ENCODE measurements at places on chromosomes 4 and X.

- no peak for DNase-seq
Measured at GRCh38 chrX:63551856-63552255, 200.7 kb upstream of the SPIN4 start.

DNA sequence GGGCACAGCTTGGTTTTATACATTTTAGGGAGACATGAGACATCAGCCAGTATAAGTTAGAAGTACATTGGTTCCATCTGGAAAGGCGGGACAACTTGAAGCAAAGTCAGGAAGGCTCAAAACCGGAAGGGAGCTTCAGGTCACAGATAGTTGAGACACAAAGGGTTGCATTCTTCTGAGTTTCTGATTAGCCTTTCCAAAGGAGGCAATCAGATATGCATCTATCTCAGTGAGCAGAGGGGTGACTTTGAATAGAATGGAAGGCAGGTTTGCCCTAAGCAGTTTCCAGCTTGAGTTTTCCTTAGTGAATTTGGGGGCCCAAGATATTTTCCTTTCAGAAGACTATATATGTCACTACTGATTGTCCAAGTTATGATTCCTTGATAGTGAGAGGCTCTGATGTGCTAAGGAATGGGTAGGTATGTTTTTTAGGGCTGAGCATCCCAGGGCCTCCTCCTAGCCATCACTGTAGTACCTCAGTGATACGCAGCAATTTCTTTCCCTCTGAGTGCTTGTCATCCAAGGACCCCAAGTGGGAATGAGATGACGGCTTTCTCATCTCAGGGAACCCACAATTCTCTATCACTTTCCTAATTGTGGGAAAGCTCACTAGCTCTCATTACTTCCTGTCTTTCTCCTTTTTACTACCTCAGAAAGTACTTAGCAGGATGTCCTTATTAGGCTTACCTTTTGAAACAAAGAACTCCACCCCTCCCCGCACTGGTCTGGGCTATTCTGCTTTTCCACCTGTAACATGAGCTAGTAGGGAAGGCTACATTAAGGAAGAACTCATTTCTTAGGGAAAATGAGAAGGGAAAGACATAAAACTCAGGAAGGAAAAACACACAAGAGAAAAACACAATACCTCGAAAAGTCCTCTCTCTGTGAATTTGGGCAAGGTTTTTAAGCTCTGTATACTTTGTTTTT is 632.7 kb downstream of the RAPGEF2 start:
- no peak for DNase-seq

DNA sequence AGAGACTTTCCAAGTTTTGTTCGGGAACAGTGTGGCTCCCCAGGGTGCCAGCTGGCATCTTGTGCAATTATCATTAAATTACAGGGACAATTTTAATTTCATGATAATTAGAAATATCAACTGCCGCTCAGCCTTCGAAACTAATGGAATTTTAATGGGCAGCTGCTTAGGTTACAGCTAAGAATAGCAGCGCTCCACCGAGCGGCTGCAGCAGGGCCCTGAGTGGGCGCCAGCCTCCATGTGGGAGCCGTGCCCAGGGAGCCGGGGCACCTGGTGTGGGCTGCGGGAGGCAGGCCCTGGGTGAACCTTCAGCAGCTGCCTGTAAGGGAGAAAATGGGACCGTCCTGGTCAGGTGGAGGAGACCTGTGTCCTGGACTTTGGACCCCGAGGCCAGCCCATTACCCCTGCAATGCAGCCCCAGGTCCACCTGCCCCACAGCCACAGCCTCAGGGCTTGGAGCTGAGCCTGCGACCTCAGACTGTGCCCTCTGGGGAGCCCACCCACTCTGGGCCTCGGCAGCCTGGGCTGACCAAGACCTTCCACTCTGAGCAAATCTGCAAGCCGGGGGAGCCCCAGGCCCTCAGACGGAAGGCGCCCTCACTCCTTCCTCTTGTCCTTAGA is 21.1 kb downstream of the MSANTD1 start:
- DNase-seq, result no peak

DNA sequence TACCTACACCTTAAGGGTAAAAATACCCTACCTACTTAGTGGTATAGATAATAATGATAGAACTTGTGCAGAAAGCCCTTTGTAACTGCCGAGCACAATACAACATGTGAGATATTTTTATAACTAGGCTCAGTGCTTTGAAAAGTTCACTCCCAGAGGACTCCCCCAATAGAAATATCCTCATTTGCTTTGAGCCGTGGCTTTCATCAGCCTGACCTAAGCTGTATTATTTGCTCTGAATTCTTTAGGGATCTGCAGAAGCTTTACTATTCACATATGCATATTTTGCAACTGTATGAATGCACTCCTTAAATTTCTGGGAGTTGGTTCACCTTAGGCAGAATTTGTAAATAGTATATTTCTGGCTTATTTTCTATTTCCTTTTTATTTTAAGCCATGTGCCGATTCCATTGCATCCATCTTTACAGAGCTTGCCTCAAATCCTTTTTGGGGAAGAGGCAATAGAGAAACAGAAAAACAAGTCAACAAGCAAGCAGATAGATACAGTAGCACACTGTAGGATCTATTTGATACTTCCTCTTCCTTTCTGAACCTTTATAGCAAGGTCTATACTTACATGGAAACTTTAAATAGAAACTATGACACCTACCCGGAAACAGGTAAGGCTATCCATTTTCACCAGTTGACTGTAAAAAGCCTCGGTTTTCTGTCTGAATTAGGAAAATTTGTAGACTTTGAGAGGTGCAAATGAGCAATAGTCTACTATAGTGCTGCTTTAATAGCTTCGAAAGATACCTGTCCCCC is 242.5 kb upstream of the VCX3A start:
- no peak for DNase-seq

DNA sequence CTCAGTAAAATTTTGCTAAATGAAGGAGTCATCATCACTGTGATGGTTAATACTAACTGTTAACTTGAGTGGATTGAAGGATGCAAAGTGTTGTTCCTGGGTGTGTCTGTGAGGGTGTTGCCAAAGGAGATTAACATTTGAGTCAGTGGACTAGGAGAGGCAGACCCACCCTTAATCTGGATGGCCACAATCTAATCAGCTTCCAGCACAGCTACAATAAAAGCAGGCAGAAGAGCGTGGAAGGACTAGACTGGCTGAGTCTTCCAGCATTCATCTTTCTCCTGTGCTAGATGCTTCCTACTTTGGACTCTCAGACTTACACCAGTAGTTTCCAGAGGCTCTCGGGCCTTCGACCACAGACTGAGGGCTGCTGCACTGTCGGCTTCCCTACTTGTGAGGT is 21.3 kb upstream of the WDR44 start:
- no peak for DNase-seq

GRCh38 chr4:64146030-64146429 is 263.2 kb downstream of the TECRL start:
- DNase-seq, result no peak

GRCh38 chrX:123967497-123967896 is 6.0 kb downstream of the STAG2 start:
- no peak for DNase-seq

GRCh38 chr4:87985097-87985886 is 9.8 kb downstream of the SPP1 start:
- no peak for DNase-seq

DNA sequence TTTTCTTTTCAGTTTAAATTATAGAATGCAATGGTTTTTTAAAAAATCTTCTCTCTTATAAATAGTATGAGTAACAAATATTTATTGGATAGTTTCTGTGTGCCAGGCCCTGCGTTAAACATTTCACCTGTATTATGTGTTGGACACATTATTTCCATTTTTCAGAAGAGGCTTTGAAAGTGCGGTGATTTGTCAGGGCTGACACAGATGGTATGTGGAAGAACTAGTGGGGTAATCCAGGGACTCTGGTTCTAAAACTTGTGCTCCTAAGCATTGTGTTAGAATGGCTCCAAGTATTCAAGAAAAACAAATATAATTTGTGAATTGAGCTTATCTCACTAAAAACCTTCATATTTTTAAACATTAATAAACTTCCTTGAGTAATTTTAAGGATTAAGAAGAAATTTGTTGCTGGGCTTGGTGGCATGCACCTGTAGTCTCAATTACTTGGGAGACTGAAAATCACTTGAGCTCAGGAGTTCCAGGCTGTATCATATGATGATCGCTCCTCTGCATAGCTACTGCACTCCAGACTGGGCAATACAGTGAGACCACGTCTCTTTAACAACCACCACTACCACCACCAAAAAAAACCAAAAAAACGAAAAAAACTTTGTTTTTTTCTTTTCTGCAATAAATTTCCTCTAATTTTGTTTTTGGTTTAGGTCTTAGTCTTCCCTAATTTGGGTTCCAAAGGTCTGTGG is 40.0 kb downstream of the RAPGEF2 start:
- no peak for DNase-seq

- no peak for DNase-seq
Measured at GRCh38 chr4:172809319-172809718, 359.3 kb upstream of the GALNT7 start.

DNA sequence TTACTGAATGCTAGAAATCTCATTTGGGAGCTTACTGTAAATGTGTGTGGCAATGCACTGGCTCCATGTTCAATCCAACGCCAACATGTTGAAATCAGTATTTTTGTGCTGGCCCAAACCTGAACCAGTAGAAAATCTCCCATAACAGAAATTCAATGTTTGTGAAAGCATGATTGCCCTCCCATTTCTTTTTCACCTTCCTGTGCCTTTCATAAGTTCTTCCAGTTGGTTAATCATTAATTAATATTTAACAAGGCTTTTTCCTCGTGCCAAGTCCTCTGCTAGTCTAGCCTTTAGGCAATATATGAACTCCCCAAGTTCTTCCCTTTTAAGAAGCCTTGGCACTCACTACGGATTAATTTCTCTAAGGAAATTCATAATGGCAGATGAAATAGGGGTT is 1.3 kb upstream of the PLS3 start:
- no peak for DNase-seq

DNA sequence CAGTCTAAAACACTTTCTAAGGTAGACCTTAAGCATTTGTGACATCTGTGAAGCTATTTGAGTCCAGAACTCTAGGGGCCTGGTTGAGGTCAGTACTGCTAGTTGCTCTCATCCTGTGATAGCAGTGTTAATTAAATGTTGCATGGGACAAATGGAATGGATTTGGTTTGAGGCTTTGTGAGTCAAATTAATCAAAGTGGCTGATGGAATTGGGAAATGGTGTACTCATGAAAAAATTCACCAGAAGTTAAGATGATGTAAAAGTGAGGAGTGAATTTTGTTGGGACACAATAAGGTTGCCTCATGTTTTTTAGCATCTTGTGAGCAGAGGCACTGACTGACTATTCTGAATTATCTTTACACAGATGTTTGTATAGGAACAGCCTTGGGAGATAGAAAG is 99.2 kb upstream of the ARSJ start:
- no peak for DNase-seq

DNA sequence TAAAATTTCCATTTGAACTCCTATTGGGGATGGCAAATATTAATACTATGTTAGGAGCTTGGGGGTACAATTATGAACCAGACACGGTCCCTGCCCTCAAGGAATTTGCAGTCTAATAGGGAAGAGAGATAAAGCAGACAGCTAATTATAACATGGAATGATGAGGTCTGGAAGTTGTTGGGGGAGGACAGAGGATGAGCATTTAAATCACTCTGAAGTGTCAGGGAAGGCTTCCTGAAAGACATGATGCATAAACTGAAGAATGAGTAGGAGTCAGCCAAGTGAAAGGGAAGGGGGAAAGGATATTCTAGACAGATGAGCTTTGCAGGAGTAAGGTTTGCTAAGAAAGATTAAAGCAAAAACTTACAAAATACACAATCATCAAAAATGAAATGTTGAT is 15.9 kb downstream of the PLAC1 start:
- DNase-seq, result no peak

DNA sequence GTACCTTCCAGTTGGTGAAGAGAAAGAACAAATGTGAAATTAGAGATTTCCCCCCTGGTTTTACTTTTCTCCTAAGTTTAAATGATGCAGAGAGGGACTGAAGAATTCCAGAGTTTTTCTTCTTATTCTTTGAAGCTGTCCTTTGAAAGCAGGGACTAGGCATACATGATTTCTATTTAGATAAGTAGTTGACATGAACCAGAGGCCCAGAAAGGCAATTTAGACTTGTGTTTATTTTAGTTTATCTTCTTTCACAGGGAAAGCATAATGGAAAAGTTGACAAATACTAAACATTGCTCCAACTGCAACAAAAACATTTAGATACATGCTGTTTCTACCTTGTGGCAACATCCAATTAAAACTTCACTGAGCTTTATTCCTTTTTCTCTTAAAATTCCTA is 32.0 kb downstream of the PTPN13 start:
- no peak for DNase-seq

GRCh38 chrX:10811111-10811510 is 190.7 kb upstream of the MID1 start:
- no peak for DNase-seq

- DNase-seq, result no peak
Measured at GRCh38 chr4:13562876-13563275, 18.6 kb upstream of the NKX3-2 start.

GRCh38 chr4:103204111-103204510 is 6.0 kb upstream of the CENPE start:
- DNase-seq, result no peak

GRCh38 chr4:62550121-62550520 is 1350.0 kb downstream of the ADGRL3 start:
- no peak for DNase-seq

DNA sequence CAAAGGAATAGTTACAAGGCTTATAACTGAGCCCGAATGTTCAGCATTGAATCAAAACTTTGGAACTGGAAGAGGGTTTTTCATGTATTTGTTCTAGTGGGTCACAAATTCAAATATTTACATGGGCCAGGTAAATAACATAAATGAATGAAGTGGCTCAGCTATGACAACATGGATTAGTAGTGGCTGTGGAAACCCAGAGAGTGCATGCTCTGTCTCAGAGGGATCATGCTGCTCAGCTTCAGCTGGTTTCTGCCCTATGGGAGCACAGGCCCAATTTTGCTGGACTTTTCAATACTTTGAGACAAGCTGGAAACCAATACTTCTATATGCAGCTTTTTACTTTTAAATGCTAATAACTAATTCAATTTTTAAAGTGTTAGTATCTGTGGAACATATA is 394.0 kb upstream of the TEX13C start:
- no peak for DNase-seq

- no peak for DNase-seq
Measured at GRCh38 chrX:45134775-45135174, 65.9 kb downstream of the DIPK2B start.

DNA sequence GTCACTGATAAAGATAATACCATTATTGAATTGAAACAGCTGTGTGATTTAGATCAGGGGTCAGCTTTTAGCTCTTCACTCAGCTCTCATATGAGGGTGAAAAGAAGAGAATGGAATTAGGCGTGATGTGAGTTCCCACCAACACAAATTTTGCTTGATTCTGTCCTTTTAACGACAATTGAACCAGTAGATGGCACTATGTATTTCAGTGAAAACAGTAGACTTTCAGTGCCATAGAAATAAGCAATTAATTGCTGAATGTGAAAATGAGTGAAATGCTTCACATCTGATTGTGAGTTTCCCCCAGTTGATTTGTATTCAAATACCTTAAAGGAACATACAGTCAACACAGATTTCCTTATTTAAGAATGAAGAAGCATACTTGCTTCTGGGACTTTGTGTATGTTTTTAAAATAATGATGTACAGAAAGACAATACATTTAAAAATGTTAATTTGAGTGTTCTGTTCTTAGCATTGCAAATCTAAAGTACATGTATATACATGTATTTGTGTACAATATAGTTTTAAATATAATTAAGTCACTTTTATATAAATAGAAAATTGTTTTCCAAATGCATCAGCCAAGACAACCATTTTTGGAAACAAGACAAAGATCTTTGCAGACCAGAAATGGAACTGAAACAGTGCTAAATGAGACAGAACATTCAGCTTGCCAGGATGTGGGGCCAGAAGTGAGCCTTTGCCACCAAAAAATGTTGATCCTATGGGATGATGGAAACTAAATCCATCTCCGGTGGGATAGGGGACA is 178.8 kb downstream of the SNCA start:
- peak; percentile 1 for DNase-seq
